ENCODE measurements at places on chromosomes 11 and 22. TPM values are rescaled to one million over a fixed set of nuclear protein-coding genes. Genes with fewer than 3 reads are reported as not detected.

The TNKS1BP1 gene
- 122 TPM for total RNA-seq

DNA sequence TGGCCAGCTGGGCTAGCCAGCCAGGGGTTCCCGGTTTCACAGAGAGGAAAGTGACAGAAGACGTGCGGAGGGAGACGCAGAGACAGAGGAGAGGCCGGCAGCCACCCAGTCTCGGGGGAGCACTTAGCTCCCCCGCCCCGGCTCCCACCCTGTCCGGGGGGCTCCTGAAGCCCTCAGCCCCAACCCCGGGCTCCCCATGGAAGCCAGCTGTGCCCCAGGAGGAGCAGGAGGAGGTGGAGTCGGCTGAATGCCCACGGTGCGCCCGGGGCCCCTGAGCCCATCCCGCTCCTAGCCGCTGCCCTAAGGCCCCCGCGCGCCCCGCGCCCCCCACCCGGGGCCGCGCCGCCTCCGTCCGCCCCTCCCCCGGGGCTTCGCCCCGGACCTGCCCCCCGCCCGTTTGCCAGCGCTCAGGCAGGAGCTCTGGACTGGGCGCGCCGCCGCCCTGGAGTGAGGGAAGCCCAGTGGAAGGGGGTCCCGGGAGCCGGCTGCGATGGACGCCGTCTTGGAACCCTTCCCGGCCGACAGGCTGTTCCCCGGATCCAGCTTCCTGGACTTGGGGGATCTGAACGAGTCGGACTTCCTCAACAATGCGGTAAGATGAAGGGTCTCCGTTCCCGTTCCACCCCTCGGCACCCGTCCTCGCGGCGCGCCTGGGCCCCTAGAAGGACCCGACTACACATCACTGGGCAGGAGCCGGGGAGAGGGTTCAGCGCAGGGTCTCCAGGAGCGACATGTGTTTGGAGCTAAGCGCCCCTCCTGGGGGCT, at the start of gene CREB3L1:
Gene CREB3L1, plus strand, starts transcription at position 41 of the 765 bp plus-strand sequence. Its CDS starts 450 bp downstream, at position 491.
- peak; percentile 32 for DNase-seq

GRCh38 chr11:120579611-120580031, 68.1 kb downstream of the GRIK4 start:
- DNase-seq: no peak

The ZNF215 gene
- 7.0 TPM for total RNA-seq

The PARVG gene
- 0.90 TPM for total RNA-seq

DNA sequence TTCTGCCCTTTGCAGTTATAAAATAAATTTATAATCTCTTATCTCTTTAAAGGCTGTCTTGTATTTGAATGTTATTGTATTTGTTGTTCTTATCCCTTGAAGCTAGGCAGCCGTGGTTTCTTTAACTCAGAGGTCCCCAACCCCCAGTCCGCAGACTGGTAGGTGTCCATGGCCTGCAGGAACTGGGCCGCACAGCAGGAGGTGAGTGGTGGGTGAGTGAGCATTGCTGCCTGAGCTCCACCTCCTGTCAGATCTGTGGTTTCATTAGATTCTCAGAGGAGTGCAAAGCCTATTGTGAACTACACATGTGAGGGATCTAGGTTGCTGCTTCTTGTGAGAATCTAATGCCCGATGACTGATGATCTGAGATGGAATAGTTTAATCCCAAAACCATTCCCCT, 380.0 kb upstream of the CCDC90B start:
- DNase-seq: no peak

- no peak for DNase-seq
Observed at GRCh38 chr22:38291201-38291777, 18.5 kb upstream of the TMEM184B start.

The CALCB gene
- total RNA-seq: 0.28 TPM

DNA sequence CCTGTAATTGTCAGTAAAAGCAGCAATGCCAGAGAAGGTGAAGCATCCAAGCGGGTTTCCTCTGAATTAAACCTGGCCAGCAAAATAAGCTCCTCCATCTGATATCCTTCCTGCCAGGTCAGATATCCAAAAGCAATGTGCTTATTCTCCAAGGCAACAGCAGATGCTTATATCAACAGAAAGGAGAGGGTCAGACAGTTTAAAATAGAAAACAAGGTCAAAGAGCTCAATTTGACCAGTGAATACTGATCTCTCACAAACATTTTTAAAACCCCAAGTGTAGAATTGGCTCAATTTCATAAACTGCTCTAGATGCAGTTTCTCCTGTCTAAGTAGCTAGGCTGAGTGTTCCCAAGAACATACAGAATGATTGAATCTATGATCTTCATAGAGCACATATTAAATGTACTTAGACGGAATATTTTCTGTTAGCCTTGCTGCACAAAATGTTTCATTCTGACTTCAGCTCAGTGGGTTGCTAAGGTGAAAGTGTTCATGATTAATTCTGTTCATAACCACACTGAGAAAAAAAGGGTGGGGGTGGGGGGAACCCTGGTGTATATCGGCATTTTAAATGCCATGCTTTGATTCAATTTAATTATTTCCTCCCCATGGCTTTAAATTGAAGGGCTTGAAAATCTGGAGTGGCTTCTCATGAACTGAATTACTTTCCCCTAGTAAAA, 174.2 kb upstream of the ARHGAP20 start:
- DNase-seq: no peak

The KCNK4 gene
- total RNA-seq: 0.36 TPM

All from endothelial cell (in vitro differentiated cells).